Ecto neural progenitor cell (in vitro differentiated cells): ENCODE measurements at places on chromosomes 4 and X.

DNA sequence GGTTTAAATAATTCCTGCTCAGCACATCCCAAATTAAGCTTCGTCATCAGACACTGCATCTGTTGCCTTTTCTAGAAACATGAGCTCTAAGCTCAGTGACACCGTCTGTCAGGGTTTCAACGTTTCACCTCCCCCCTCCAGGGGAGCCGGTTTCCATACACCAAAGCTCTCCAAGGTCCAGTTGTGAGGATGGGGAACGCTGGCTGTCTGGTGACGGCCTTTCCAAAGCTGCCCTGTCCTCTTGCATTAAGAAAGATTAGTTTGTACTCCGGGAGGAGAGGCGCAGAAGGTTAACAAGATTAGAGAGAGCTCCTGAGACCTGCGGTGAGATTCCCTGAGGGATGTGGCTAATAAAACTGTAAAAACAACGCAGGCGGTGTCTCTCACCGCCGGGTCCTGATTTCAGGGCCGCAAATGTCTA, 43.2 kb downstream of the ASMT start:
- DNase-seq, result peak; percentile 67

DNA sequence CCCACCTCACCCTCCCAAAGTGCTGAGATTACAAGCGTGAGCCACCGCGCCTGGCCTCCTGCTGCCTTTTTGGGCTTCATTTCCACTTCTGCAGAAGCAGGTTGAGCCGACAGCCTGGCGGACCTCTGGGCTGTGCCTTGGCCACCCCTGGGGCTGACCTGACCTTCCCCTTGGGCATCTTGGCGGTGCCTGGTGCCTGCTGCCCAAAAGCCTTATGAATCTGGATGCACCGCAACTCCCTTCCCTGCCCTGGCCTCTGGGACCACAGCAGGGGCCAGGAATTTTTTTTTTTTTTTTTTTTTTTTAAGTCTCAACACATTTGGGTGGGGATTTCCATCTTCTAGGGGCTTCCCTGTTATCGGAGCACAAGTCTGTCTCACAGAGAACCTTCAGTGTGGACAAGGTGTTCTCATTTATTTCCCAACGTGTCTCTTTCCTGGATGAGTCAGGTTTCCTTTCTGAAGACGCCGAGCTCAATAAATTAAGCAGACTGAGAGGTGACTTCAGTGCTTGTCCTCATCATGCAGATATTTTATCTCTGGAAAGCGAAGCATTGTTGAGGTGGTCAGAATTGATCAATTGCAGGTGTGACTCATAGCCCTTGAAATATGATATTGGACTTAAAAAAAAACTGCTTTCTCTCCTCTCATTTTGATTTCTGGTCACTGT, 79.7 kb downstream of the SHROOM2 start:
- no peak for DNase-seq

DNA sequence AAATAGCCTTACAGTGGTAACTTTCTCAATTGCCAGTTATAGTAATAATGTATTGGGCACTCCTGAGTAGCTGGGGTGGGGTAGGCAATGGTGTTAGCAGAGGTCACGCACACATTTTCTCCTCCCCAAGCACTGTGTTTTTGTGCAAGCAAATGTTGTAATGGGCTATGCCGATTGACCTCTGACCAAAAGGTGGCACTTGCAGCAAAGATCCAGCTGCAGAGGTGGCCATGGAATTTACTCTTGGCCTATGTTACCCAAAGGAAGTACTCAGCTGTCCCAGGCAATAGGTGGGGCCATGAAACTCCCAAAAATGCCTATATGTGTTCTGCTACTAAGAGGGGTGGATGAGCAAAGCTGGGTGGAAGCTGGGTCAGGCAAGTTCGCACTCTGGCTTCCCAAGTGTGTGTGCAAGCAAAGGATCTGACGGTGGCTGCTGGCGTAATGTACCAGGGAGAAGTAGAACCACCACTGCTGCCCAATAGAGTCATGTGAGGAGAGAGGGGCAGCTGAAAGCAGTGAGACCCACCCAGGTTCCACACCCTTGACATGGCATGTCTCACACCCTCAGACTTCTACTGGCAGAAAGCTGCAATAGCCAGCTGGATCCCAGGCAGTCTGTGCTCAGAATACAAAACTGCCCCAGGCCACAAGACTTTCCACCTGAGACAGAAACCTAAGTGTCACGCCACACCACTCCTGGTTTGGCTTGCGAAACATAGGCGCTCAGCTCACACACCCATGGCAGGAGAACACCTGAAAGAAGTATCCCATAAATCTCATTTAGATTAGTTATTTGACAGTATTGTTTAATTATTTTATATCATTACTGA, 353.3 kb upstream of the EMCN start:
- no peak for DNase-seq

GRCh38 chrX:47143894-47144625, 442 bp downstream of the NDUFB11 start:
- no peak for DNase-seq
